ENCODE measurements at places on chromosomes 12 and 14.

DNA sequence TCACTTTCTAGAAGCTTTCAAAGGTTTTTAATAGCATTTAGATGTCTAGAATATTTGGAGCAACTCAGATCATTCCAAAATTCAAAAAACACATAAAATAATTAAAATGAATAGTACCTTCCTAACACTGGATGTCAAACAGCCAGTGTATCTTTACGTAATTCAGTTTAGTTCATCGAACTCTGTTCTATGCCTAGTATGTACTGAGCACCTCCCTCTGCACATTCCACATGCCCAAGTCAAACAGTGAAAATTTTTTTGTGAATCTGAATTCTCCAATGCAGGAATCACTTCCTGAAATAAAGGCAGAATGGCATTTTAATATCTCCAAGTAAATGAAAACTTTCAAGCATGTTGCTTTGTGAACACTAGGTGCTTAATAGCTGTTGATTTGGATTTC lies 192.3 kb downstream of the C12orf42 start:
- DNase-seq, result no peak

- DNase-seq, result no peak
Measured at GRCh38 chr12:27179400-27180214, 64.5 kb upstream of the STK38L start.

DNA sequence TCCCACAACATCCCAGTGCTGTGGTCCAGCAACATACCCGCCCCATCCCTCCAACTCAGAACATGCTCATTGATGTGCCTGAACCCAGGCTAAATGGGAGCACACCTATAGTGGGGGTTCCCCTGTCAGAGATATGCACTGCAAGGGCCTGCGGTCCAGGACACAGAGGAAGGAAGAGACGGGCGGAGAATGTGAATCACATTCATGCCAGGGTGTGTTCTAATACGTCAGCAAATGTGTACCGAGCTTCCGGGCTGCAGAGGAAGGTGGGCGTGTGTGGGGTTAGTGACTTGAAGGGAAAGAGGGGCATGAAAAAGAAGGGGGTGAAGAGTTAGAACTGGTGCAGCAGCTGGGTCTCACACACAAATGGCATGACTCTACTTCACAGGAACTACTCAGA lies 83.7 kb downstream of the DPF3 start:
- DNase-seq, result peak; percentile 24

DNA sequence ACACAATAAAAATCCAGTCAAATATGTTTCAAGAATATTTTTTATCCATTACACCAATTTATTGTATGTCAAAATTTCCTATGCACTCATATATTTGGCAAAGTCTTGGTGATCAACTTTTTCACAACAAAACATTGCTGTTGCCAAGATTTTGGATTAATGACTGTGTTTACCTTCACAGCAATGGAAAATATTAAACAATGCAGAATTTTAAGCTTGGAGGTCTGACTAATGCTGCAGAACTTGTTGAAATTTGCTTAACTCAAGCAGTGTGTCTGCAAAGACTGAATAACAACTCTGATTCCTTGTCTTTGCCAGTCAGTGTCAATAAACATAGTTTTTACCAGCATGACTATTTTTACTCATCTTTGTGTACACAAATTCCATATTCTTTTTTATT lies 336.4 kb downstream of the CCER1 start:
- DNase-seq, result no peak

GRCh38 chr14:26427097-26427496 lies 170.7 kb downstream of the NOVA1 start:
- no peak for DNase-seq

DNA sequence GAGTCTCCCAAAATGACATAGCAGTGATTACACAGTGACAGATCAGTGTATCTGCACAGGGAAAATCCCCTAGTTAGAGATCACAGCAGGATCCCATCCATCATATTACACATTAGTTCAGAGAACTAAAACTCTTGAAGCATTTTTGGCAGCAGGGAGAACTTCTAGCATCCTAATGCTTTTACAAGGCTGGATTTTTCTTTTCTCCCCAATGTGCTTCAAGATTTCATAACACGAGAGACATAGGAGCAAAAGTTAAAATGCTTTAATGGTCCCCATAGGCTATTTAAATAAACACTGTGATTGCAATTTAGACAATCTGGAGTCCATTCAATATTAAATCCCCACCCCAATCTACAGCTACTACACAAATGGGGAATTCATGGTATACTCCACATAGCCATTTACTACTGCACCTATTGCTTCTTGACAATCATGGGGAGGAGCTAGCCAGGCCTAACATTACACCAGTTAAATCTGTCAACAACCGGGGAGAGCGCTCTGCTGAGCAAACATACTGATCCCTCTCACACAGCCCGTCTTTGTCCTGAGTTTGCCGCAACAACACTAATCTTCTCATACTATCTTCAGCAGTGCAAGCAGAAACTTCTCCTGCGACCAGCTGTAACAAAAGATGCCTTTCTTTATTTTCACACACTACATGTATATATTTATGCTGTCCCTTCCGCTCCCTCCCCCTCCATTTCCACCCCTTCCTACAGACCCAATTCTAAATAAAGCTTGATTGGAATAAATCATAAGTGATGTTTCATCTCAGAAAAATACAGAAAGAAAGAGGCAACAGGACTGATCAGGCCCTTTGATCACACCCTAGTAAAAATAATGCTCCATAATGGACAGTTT lies 120.3 kb upstream of the SOX5 start:
- DNase-seq, result no peak

DNA sequence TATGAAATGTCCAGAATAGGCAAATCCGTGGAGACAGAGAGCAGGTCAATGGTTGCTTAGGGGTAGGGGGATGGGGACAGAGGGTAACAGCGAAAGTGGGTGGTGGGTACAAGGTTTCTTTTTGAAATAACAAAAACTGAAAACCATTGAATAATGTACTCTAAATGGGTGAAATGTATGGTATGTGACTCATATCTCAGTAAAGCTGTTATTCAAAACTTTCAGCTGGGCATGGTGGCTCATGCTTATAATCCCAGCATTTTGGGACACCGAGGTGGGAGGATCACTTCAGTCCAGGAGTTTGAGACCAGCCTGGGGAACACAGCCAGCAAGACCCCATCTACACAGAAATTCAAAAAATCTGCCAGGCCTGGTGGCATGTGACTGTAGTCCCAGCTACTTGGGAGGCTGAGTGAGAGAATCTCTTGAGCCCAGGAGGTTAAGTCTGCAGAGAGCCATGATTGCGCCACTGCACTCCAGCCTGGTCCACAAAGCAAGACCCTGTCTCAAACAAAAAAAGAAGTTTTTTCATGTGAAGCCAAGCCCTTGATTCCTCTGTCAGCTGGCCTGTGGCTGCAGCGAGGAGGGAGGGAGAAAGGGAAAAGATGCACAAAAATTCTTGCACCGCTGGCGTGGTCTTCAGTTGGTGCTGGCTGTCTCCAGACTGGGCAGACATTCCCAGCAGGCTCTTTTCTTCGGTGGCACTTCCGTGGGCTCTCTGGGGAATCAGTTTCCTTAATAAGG lies 248.2 kb downstream of the SLC41A2 start:
- no peak for DNase-seq

- no peak for DNase-seq
Measured at GRCh38 chr12:40049268-40049667, 56.6 kb downstream of the SLC2A13 start.

GRCh38 chr14:93033983-93034670 lies 81.6 kb downstream of the ITPK1 start:
- DNase-seq, result no peak

GRCh38 chr12:89347325-89347829 lies 4.9 kb downstream of the DUSP6 start:
- DNase-seq, result no peak

DNA sequence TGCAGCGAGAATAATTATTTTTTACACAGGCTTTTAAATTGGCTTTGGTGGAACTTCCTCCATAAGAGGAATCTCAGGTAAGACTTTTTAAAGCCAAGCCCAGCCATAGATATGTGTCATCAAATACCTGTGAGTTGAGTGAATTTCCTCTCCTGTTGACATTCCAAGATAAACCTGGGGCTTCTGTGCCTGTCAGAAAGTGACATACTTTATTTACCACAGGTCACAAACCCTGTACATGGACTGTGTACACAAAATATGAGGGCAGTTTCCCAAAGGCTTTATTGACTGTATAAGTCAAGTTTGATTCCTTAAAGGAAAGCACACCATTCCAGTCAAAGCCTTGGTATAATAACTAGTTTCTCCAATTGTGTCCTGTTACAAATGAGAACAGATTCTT lies 25.9 kb upstream of the SRSF5 start:
- no peak for DNase-seq

GRCh38 chr14:63551332-63551731 lies 8.2 kb upstream of the PPP2R5E start:
- no peak for DNase-seq

DNA sequence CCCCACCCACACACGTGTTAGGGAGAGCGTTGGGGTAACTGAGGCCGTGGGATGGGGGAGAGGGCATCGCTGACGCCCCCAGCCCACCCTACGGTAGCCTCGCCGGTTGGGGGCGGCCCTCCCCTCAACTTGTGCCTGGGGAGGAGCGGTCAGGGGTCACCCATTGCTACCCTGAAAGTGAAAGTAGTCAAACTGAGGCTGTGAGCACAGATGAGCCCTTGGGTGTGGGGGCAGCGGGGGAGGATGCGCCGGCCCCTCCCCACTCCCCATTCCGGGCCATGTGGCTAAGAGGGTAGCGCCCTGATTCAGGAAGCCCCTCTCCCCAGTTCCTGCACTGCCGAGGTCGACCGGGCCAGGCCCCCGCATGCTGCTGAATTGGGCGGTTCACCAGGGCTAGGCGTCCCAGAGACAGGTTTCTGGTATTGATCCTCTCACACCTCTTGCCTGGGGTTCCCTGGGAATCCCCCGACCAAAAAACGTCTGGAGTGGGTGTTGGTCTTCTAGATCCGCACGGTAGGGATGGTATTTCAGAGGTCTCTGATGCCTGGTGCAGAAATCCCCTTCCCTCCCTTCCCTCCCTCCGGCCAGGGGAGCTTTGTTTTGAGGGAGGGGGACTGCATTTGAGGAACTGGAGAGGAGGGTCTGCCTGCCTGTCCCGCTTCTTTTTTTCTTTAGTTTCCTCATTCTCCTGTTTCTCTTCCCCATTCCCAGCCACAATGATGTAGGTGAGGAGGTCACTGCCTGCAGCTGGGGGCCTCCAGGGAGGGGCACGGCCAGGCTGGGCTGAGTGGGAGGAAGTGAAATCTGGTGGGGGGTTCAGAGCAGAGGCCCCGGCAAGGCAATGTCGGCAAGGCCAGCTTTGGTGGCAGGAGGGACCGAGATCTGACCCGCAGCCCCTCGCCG lies 1.0 kb downstream of the SH2B3 start:
- peak; percentile 49 for DNase-seq

DNA sequence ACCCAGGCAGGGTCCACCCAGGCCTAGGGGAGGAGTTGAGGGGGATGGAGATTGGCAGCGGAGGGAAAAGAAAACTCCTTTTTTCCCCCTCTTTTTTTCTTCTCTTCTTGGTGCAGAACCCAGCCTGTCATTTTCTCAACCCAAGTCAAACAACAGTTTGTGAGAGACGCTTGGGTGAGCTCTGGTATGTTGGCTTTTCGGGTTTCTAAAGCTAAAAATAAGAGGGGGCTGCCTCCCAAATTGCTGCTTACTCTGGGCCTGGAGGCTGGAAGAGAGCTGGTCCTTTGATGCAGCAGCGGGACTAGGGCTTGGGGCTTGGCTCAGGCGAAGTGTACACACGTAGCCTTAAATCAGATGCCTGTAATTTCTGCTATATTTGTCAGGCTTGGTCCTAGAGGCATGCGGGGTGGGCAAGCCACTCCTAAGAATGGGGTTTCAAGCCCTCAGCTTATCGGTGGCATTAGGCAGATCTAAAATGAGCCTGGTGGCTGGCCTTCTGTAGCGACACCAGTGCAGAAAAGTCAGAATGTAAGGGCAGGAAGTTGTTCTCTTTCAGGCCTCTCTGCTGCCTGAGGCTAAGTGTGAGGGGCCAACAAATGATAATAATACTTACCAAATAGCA lies 816 bp upstream of the SLC8A3 start:
- no peak for DNase-seq

- DNase-seq, result no peak
Measured at GRCh38 chr14:69996216-69996615, 117.0 kb downstream of the SMOC1 start.

- no peak for DNase-seq
Measured at GRCh38 chr12:12999271-12999958, 650 bp downstream of the HEBP1 start.

- no peak for DNase-seq
Measured at GRCh38 chr12:11555743-11556625, 93.5 kb upstream of the ETV6 start.

- no peak for DNase-seq
Measured at GRCh38 chr12:7448099-7448498, 4.1 kb upstream of the CD163L1 start.

DNA sequence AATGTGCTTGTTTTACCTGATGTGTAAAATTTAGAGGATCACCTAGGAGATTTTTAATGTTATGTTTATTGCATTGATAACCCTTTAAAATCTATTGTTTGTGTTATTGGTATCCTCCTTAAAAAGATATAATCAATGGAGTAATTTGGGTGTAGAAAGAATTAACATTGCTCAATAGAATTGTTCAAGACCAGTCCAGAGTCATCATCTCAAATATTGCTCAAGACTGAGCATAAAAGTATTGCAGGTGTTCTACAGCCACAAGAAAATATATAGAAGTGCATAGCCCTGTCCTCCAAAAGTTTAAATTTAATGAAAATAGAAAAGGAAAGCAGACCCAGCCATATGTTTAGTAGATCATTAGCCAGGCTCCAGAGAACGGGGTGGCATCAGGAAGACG lies 102.5 kb upstream of the ARID2 start:
- no peak for DNase-seq

GRCh38 chr12:42162965-42163364 lies 18.3 kb upstream of the GXYLT1 start:
- no peak for DNase-seq

DNA sequence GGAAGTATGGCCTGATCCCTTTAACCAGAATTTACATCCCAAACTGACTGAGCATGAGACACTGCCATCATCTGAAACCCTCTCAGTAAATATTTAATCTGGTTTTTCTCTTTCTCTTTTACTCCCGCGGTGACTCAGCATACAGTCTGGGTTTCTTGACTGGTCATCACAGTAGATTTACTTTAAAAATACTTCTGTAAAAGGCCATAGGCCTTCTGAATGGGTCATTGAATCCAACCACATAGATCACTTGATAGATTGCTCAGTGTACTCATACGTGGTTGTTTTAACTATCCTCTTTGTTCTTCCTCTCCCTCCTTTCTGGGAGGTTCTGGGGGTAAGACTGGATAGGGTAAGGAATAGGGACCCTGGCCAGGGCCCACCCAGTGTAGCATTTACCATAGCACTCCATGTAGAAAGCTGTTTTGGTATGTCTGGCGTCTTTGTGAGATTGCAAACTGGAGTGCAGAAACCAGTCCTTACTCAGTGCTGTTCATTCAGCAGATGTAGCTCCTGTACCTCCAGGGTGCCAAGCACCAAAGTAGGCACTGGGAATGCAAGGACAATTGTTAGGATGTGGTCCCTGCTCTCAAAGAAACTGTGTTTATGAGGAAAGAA lies 165.7 kb downstream of the SRGAP1 start:
- DNase-seq, result no peak

- DNase-seq, result no peak
Measured at GRCh38 chr12:12474471-12474928, 88.2 kb downstream of the DUSP16 start.

- DNase-seq, result no peak
Measured at GRCh38 chr14:101083564-101084435, 180.3 kb upstream of the RTL1 start.

- no peak for DNase-seq
Measured at GRCh38 chr14:25001601-25002000, 48.3 kb downstream of the STXBP6 start.

Data from stimulated activated CD4-positive, alpha-beta T cell treated with anti-CD3 and anti-CD28 coated beads, TNF-alpha, amount 100 ng/mL, for 4 hours (primary cell).